AG04450 (cell line): ENCODE measurements at places on chromosomes 3 and 15. TPM values are rescaled to one million over a fixed set of nuclear protein-coding genes. Genes with fewer than 3 reads are reported as not detected.

The DAZL gene
- not detected in 2 replicates for polyA plus RNA-seq

The STIMATE gene
- polyA plus RNA-seq = 10.0 and 12.5 TPM in 2 replicates

The KLHDC8B gene
- polyA plus RNA-seq = 20.7 and 21.2 TPM in 2 replicates

The ADAMTSL3 gene
- polyA plus RNA-seq = 0.05 and 0.06 TPM in 2 replicates

The PLA2G4E gene
- polyA plus RNA-seq = not detected in 2 replicates

The TRIP4 gene
- polyA plus RNA-seq = 26.5 and 28.0 TPM in 2 replicates

DNA sequence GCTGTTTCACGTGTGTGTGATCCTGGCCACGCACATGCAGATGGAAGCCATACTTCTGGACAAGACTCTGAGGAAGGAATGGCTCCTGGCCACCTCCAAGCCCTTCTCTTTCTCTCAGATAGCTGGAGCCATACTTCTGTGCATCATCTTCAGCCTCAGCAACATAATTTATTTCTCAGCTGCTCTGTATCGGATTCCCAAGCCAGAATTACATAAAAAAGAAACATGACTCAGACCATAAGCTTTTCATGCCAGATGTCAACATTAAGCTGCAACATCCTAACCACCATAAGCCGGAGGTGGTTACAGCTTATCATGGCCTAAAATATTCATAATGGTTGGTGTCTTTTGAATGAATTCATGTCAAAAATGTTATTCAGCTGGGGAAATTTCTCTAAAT is 10.6 kb upstream of the KIF23 start:
- peak; percentile 72 for DNase-seq

GRCh38 chr15:60226924-60227323 is 170.9 kb downstream of the ANXA2 start:
- no peak for DNase-seq

- no peak for DNase-seq
These were observed 31.3 kb upstream of the BLM start for GRCh38 chr15:90685591-90686434.

DNA sequence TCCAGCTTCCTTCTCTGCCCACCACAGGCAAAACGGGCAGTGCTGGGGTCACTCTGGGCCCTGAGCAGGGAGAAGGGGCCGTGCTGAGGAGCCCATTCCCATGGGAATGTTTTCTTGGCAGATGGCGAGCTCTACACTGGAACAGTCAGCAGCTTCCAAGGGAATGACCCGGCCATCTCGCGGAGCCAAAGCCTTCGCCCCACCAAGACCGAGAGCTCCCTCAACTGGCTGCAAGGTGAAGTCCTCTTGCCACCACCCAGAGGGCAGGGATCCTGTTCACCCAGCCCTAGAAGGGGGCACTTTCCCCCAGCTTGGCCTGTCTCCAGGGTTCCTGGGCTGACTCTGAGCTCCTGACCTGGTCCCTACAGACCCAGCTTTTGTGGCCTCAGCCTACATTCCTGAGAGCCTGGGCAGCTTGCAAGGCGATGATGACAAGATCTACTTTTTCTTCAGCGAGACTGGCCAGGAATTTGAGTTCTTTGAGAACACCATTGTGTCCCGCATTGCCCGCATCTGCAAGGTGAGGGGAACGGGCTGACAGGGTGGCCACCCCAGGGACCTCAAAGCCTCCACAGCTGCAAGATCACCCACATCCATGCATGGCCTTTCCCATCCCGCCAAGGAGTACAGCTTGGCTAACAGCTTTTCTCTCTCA is 12.4 kb downstream of the CIB1 start:
- peak; percentile 53 for DNase-seq

- no peak for DNase-seq
These were observed 103.1 kb downstream of the LINGO1 start for GRCh38 chr15:77529394-77530159.

- DNase-seq = peak; percentile 7
These were observed 41.9 kb upstream of the SLC6A1 start for GRCh38 chr3:10950476-10951294.

- no peak for DNase-seq
These were observed 128.7 kb upstream of the WNT5A start for GRCh38 chr3:55615694-55616295.

GRCh38 chr15:94857466-94857865 is 626.1 kb downstream of the MCTP2 start:
- DNase-seq = no peak

- no peak for DNase-seq
These were observed 437.4 kb downstream of the GABRG3 start for GRCh38 chr15:27408428-27408827.

DNA sequence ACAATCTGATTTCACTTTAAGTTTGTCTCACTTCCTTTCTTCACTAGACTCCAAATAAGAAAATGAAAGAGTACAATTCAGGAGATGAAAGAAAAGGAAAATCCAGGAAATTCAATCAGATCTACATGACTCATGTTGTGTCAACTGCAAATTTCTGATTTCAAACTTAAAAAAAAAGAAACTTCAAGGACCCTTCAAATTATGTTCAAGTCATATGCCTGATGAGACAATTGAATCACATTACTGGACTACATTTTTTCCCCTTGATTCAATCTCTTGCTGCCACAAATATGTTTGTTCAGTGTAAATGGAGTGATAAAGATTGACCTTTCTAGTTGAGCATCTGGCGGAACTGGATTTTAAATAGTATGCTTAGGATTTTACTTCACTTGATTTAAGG is 37.4 kb downstream of the FRMD5 start:
- peak; percentile 78 for DNase-seq

GRCh38 chr3:120160050-120160449 is 65.8 kb upstream of the GSK3B start:
- peak; percentile 94 for DNase-seq

- no peak for DNase-seq
These were observed 175.1 kb upstream of the CTNNB1 start for GRCh38 chr3:41024031-41024836.
